Activated B cell treated with CpG ODN at 0.5 μM for 24 hours (primary cell): ENCODE measurements at places on chromosomes 6 and 20.

GRCh38 chr6:84052204-84052882 lies 18.8 kb downstream of the MRAP2 start:
- no peak for DNase-seq

- no peak for DNase-seq
Observed at GRCh38 chr6:52019092-52019491, 68.3 kb downstream of the PKHD1 start.

DNA sequence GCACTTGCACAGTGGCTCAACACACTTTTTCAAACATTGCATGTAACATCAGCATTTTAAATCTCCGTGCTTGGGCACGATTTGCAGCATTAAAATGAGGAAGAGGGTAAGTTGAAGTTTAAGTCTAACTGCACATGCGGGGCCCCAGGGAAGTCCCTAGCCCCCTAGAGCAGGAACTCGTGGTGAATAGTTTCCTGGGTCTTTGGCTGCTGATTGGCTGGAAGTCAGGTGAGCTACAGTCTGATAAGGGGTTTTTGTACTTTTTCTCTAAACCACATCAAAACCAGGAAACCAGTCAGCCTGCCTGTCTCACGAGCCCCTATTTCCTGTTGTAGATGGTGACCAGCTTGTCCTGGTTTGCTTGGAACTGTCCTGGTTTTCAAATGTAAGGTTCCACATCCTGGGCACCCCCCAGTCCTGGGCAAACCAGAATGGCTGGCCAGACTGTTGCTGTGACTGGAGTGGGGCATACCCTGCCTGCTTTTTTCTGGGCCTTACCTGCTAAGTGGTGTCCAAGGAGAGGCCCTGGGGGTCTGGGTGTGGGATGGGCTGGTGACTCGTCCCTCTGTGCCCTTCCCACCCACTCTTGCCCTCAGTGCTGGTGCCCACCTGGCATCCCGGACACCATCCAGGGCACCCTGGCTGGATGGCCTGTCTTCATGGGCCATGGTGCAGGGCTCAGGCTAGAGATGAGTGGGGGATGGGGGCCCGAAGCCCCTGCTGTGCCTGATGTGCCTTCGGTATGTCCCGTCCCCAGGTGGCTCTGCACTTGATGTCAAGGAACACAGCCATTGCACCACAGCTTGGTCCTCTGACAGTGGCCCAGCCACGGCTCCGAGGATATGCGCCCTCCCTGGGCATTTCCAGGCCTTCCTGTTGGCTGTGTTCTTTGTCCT lies 31.8 kb downstream of the SUN5 start:
- DNase-seq: peak; percentile 57

GRCh38 chr6:56539527-56540105 lies 103.1 kb downstream of the DST start:
- DNase-seq: no peak
